Right kidney (tissue), 9 donors: ENCODE measurements at places on chromosomes 12 and 14.

DNA sequence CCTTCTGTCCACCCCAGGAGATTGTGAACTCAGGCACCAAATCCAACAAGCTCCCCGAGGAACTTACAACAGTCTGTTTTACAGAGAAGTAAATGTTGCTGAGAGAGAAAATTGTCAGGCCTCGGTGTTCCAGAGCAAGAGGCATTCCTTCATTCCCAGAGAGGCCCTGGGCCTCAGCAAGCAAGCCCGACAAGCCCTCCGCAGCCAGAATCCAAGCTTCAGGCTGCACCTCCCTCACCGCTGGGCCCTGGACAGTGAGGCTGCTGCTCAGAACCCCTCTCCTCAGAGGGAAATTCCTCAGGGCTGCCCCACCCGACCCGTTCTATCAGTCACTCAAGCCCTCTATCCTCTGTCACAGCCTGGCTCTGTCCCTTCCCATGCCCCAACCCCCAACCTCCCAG, 56.4 kb downstream of the ZFP36L1 start:
- DNase-seq, result no peak

- DNase-seq, result no peak
Measured at GRCh38 chr12:110316861-110317260, 35.8 kb downstream of the ATP2A2 start.

DNA sequence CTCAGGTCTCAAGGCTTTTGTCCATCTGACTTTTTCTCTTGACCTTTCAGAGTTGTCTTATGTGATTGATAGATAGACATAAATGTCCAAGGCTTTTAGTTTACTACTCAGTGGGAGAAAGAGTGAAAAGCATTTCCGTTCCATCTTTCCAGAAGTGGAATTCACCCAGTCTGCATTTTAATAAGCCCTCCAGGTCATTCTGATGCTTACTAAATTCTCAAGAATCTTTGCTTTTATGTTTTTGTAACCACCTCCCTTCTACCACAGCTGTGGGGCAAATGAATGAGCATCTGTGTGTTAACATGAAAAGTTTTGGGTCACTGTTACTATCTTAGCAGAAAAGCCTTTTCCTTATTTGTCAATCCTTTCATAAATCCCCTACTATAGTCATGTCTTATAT, 251.4 kb downstream of the LRIG3 start:
- no peak for DNase-seq

DNA sequence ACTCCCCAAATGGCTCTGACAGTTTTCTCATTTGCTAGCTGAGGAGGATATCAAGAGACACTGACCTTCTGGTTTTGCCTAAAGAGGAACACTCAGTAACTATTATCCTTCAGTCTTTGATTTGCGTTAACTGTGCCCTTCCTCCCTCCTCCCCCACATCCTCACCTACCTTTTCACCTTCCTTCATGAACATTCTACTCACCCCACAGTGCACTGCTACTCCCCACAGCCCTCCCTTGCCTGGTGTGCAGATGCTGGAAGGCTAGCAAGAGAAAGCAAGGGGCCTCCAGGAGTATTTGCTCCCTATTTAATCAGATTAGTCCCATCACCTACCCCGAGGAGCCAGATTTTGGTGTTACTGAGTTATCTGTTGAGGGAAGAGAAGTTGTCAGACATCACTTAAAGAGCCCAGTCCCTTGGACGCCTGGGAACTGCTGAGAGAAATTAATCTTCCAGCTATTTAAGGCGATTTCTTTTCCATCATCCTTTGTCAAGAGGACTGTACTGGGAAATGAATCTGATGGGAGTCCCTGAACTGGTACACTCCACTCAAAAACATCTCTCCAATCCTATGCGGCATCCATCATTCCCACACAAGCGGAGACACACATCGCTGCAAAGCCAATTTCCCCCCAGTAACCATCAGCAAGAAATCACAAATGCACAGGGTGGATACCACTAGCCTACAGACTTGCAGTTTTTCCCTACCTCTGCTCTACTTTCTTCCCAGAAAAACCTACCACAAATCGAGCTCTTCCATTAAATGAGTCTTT, 11.5 kb downstream of the PSMB5 start:
- no peak for DNase-seq

DNA sequence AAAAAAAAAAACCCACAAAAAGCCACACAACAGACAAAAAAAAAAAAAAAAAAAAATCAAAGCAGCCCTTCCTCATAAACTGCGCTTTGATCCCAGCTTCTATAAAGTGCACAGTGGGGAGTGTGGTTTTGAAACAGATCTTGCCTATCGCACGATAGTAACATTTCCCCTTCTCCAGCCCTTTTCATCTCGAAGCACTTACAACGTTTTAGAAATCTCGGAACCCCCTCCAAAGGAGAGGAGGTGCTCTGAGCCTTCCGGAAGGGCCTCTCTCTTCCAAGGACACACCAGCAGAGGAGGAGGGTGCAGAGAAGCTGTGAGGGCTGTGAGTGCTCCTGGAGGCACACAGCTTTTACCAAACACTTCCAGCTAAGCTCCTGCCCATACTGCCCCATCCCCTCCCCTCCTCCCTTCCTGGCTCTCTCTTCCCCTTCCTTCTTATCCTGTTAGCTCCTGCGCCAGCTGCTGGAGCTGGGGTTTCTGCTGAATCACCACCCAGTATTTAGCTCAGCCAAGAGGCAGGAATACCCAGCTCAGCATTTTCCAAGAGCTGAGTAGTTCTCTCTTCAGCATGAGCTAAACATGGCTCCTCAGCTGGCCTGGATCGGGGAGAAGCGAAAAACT, 28.4 kb downstream of the SLC7A8 start:
- peak; percentile 41 for DNase-seq

DNA sequence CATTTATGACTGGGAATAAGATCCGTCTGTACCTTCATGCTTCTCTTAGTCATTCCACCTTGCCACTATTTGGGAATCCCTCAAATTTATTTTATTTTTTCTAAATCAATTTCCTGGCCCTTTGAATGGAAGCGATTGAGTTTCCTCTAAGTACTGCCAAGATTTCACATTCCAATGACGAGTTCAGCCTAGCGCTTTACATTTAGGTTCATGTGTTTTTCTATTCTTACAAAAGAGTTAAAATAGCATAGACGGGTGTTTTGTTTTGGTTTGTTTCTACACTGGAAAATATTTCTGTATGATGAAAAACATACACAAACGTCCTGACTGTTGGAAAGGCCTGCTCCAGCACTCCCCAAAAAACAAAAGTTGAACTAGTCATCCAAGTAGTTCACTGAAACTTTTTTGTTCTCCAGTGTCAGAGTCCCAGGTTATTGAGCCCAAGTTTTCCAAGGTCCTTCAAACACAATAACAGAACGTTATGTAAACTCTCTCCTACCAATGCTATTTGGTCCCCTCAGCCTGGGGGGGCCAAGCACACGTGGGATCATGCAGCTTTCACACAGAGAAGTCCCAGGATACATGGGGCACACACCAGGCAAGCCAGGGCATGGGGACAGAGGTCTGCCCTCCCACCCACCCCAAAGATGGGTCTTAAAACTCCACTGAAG, 74.8 kb upstream of the FOXN3 start:
- no peak for DNase-seq

GRCh38 chr14:64707661-64708060, 3.4 kb downstream of the PLEKHG3 start:
- no peak for DNase-seq

DNA sequence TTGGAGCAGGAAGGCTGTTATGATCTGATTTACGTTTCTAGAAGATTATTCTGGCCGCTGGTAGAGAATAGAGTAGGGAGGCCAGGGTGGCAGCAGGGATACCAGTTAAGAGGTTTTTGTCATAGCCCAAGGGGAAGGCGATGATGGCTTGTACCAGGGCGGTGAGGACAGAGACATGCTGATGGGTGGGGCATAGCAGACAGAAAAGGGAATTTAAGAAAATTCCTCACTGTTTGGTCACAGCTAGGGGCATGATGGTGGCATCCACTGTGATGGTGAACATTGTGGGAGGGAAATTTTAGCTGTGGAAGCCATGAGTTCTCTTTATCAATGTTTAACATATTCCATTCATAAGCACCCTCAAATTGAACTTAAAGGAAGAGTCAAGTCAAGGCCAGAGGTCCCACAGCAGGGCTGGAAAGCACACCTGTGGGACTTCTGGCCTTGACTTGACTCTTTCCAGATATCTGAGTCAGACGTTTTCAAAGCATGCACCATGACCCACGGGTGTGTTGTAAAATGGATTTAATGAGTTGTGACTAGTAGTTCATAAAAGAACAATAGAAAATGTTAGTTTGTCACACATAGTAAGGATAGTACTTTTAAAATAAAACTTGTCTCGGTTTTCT, 134.6 kb downstream of the CHST11 start:
- no peak for DNase-seq

GRCh38 chr12:12839873-12840579, 26.9 kb downstream of the DDX47 start:
- DNase-seq, result no peak

GRCh38 chr14:22432348-22432976, 156.6 kb downstream of the DAD1 start:
- peak; percentile 46 for DNase-seq

GRCh38 chr12:89085421-89085820, 266.9 kb downstream of the DUSP6 start:
- no peak for DNase-seq

- DNase-seq, result no peak
Measured at GRCh38 chr12:54759751-54760150, 94.6 kb upstream of the MUCL1 start.

DNA sequence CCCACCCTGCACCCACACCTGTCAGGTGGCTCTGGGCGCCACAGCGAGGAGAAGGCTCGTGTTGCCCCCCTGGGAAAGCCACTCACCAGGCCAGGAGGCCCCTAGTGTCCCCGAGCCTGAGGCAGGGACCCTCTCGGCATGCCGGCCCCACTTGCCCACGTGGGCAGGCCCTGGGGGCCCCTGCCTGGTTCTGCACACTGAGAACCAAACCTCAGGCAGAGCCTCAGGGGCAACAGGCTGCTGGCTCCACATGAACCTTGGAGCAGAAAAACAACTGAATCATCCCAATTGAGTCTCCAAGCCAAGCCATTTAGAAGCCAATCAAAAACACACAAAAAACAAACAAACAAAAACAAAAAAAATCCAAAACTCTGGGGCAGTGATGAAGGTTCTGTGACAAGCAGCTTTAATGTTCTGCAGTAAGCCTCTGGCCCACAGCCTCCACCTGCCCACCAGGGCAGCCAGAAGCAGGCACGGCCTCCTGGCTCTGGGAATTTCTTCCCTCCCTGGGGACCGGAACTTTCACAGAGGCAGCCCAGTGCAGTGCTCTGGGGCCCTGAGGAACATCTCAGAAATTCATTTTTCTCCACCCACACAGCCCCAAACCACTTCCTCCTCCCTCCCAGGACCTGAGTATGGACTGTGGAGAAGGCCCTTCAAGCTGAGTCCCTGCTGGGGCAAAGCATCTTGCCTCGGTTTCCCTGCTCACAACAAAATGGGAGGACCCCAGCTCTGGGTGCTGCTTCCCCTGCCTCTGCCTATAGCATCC, 90.2 kb downstream of the CHGA start:
- no peak for DNase-seq
